ENCODE measurements at places on chromosomes 3 and 15.

- DNase-seq, result no peak
Measured at GRCh38 chr3:61331929-61332552, 80.8 kb upstream of the FHIT start.

DNA sequence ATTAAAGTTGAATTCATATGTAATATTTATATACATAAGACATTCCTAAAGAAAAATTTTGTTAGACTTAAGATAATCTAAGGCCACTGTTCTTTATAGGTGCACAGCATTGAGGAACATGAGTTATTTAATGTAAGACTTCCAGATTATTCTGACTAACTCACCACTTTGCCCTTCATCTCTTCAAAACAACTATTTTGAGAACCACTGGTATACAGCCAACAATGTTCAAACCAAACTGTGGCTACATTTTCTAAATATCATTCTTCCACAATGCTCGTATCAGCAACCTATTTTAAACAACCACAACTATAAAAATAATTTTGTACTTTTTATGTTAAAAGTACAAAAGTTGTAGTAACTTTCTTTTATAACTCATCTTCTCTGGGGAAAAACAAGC is 199.8 kb upstream of the ALCAM start:
- no peak for DNase-seq

DNA sequence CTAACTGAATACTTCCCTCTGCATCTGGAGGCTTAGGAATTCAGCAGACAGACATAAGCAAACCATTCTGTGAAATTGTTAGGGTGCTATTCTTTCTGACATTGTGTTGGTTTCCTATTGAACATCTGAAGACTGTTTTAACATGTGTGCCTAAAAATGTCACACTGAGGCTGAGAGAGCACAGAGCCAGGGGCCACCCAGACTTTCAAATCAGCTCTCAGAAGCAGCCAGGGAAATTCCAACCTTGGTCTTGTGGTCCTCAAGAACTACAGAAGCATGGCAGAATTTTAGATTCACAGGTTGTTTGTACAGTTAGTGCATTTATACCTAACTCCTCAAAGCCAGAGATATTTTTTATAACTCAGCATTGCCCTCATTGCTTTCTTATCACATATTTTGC is 929.2 kb upstream of the CFAP20DC start:
- no peak for DNase-seq

GRCh38 chr3:171169866-171170265 is 143.3 kb upstream of the SLC2A2 start:
- DNase-seq, result no peak

- DNase-seq, result no peak
Measured at GRCh38 chr3:39108200-39108710, 775 bp downstream of the TTC21A start.

DNA sequence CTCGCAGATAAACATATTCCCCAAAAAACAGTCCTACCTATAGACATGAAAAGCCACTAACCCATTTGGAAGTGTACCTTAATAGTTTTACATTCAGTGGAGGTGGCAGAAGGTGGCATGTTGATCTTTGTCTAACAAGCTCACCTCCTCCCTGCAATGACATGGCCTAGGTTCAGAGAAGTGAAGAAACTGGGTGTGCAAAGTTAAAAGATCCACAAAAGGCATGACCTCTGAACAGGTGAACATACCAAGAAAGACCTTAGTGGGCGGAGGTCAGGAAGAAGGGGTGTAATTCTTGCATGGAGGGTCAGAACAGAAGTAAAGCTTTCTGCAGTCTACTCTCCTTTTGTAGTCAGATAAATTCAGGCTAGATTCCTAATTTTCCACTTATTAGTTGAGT is 822 bp downstream of the MRPL3 start:
- DNase-seq, result no peak

GRCh38 chr15:85329561-85330422 is 50.6 kb upstream of the AKAP13 start:
- DNase-seq, result no peak

DNA sequence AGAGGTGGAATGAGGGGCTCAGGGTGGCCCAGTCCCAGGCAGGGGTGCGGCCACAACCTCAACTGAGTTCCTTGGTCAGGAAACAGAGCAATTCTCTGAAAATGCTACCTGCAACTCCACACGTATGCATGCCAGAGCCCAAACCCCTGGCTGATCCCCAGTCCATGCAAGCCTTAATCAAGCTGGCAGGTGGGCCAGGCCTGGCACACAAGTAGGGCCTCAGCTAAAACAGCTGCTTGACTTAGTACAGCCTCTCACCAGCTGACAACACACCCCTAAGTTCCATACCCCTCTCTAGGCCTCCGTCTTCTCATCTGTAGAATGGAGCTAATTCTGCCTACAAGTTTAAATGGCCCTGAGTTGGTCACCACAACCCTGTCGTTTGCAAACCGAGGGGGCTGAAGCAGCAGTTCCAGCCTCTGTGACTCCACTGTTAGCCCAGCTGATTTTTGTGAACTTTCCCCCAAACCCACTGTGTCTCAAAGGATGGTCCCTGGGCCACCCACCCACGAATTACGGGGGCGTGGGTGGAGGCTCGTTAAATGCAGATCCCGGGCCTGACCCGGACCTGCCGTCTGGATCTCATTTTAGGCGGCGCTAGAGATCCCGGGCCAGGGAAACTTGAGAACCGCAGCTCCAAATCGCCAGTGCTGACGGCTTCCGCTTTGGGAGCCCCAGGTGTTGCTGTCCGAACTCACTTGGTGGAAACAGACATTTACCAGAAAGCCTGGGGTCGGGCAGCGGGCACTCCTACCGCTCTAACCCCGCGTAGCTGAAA is 927 bp downstream of the CHDH start:
- no peak for DNase-seq

DNA sequence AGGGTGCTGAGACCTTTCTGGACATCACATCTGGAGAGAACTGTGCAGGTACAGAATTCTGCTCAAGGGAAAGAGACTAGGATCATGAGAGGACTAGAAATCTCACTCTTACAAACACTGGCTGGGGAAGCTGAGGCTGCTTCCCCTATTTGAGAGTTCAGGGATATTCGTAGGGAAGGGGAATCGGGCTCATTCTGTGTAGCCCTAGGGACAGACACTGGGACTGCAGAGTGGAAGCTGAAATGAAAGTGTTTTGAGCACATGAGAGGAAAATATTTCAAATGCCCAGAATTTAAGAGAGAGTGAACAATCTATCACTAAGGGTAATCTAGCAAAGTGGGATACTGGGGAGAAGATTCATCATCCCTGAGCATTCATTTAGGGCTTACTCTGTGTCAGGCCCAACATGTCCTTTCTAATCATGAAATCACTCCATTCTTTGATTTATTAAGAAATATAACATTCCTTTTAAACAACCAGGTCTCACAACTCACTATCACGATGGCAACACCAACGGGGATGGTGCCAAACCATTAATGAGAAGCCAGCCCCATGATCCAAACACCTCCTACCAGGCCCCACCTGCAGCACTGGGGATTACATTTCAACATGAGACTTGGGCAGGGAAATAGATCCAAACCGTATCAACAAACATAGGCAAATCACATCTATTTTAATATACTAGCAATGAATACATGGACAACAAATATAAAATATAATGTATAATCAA is 63.0 kb downstream of the CPN2 start:
- no peak for DNase-seq

GRCh38 chr3:106172101-106172500 is 303.3 kb upstream of the CBLB start:
- DNase-seq, result no peak

DNA sequence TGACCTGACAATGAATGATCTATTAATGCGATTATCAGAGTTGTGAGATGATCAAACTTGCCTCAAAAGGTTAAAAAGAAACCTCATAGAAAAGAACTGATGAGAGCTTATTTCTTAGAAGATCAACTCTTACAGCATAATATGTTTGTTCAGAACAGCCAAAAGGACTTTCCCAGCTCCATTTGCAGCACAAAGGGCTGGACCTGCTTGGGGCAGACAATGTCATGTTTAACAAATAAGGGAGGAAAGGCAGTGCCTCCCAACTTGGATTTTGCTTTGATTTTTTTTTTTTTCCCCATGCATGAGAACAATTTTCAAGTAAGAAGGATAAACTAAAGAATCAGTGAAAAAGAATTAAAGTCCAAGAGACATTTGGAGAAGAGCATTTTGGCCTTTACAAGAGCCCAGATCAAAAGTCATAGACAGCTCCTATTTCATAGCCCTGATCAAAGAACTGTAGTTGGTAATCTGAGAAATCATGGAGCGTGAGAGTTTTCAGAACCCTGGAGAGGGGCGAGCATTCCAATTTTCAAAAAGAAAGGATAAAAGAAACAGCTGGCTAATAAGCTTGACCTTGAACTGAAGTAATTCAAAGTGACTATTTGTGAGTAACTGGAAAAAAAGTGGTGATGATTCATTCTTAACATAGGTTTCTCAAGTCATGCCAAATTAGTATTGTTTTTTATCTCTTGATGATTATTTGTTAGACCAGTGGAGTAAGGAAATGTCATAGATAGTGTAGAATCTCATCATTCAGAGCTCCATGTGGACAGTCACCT is 136.0 kb upstream of the CFAP20DC start:
- DNase-seq, result no peak

- DNase-seq, result no peak
Measured at GRCh38 chr3:29497282-29497681, 216.4 kb downstream of the RBMS3 start.

- DNase-seq, result no peak
Measured at GRCh38 chr3:178514401-178514800, 21.8 kb upstream of the KCNMB2 start.

GRCh38 chr3:185537369-185537970 is 14.9 kb downstream of the LIPH start:
- DNase-seq, result no peak

- DNase-seq, result no peak
Measured at GRCh38 chr15:58407236-58407775, 24.5 kb upstream of the LIPC start.

DNA sequence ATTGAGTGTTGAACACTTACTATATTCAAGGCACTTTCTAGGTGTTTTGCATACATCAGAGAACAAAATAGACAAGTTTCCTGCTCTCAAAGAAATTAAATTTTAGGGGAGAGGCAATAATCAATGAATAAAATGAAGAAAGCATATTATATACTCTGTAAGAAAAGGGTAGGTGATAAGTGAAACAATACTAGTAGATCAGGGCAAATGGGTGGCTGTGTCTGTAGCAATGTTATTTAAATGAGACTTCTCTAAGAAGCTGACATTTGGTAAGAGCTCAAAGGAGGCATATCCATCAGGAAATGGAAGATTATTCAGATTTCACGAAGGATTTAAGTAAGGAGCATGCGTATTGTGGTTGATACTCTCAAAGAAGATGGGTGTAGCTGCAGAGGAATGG is 1291.6 kb downstream of the NSUN3 start:
- DNase-seq, result no peak

DNA sequence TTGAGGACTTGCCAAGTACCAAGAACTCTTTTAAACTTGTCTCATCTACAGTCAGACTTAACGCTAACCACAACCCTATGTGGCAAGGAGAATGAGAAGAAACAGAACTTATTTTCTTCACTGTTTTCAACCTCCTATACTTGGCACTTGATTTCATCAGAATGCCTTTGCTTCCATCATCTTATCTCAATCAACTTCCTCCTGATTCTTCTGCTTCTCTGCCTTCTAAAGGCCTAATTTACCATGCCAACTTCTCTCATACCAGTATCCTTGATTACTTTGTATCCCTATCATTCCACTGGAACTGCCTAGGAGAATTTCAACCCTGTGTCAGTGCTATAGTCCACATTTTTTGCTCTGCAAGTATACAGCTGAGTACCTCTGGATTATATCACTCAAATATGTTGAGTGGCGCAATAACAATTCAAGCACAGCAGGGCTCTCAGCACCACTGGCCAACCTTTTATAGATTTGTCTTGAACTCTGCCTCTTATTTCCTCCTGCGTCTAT is 413.6 kb downstream of the ROBO1 start:
- no peak for DNase-seq

GRCh38 chr3:138434875-138435772 is 708 bp downstream of the ESYT3 start:
- DNase-seq, result no peak

DNA sequence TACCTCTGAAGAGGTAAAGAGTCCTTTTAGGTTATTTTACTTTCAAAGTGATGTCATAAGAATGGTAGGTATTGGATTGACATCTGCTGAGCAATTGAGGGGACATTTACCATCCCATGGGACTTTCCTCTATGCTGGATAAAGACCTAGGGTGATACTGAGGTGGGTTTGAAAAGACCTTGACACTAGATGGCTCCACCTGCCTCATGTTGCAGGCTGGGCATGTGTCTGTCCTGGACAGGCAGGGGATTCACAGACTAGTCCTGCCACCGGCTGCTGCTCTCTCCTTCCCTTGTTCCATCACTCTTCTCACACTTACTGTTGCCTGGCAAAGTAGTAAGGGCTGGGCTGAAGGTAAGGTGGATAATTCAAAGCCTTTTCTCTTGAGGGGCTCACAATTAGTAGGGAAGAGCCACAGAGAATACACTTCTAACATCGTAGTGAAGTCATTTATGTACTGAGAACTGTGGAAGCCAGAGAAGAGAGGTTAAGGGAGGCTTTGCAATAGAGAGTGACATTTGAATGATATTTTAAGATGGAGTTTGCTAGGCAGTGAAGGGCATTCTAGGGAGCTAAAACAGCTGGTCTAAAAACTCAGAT is 27.7 kb downstream of the TRAK1 start:
- no peak for DNase-seq

DNA sequence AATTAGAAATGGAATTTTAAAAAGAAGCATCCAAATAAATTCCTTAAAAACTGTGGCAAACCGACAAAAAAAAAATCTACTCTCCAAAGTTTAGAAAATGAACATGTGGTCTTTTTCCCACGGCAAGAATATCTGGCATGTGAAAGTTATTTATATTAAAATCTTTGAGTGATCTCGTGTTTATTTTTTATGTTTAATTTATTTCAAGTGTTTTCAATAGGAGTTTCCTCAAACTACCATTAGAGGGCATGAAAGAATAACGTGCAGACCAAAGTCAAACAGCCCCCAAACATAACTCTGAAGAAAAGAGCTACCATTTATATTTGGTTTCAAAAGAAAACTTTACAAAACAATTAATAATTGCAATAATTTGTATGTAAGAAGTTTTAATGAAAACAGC is 286.4 kb downstream of the ZIC4 start:
- no peak for DNase-seq

DNA sequence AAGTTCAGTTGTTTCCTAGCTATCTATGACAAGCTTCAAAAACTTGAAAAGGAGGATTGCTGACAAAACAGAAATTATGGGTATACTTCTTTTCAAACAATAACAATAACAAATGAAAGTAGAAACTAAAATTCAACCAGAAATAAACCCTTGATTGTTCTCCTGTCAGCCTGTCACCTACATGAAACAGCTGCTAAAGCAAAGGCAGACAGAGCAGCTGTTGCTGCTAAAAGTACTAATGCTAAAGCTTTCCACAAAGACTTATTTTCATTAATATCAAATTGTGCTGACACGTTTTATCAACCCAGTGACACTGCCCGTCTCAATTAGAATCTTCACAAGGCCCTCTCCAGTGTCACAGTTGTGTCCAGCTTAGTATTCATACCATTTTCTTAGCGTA is 533.2 kb upstream of the GBE1 start:
- DNase-seq, result no peak

- DNase-seq, result no peak
Measured at GRCh38 chr3:188421836-188422540, 268.0 kb downstream of the LPP start.

Measured in effector CD8-positive, alpha-beta T cell (primary cell).